ENCODE measurements at places on chromosomes 12 and 14.

GRCh38 chr12:111171832-111172231, 197.1 kb downstream of the PHETA1 start:
- no peak for DNase-seq

GRCh38 chr12:58323676-58324075, 382.3 kb downstream of the ATP23 start:
- no peak for DNase-seq

- DNase-seq = no peak
Observed at GRCh38 chr12:96143392-96143791, 50.8 kb upstream of the ELK3 start.

GRCh38 chr14:68131907-68132306, 312.3 kb downstream of the RAD51B start:
- DNase-seq = no peak

GRCh38 chr12:66910366-66910974, 231.6 kb upstream of the GRIP1 start:
- DNase-seq = no peak

DNA sequence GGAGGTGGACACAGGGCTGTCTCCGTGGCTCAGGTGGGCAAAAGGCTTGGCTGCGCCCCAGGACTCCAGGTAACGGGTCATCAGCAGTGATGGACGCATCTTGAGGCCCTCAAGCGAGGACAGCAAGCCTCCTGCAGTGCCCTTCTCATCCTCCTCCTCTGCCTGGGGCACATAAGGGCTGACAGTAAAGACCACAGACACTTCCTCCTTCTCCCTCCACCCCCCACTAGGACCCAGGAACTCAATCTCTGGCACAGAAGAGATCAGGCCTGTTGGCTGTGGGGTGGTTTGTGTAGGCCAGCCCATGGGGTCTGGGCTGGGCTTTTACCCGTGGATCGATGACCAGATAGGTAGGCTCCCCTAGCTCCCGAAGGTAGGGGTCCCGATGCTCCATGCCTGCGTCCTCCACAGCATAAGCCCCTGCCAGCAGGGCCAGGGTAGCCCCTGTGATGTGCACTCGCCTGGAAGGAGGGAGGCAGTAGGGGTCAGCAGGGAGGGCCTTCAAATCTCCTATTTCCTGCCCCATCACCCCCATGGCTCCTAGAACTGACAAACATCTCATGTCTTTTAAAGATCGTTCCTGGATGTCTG, 5.7 kb downstream of the ADCY4 start:
- no peak for DNase-seq

DNA sequence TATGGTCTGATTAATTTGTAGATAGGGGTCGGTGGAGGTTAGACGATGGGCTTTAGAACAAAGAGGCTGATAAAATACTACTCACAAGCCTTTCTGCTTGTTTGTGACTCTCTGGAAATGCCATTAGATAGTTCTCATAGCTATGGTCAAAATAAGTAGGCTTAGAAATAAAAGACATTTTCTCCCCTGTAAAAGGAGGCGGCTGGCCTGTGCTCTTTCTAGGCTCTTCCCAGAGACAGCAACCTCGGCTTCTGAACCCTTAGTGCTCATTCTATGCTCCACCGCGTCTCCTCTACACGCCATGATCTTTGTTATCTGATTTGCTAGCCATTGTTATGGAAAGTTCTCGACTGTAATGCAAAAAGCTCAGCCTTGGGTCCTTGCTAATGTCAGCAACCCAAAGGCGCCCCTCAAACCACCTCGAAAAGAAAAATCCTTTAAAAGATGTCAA, 64.5 kb downstream of the CRADD start:
- no peak for DNase-seq

- DNase-seq = peak; percentile 59
Observed at GRCh38 chr14:68757618-68758081, 35.2 kb downstream of the ZFP36L1 start.

- no peak for DNase-seq
Observed at GRCh38 chr14:37045340-37046061, 126.9 kb downstream of the SLC25A21 start.

DNA sequence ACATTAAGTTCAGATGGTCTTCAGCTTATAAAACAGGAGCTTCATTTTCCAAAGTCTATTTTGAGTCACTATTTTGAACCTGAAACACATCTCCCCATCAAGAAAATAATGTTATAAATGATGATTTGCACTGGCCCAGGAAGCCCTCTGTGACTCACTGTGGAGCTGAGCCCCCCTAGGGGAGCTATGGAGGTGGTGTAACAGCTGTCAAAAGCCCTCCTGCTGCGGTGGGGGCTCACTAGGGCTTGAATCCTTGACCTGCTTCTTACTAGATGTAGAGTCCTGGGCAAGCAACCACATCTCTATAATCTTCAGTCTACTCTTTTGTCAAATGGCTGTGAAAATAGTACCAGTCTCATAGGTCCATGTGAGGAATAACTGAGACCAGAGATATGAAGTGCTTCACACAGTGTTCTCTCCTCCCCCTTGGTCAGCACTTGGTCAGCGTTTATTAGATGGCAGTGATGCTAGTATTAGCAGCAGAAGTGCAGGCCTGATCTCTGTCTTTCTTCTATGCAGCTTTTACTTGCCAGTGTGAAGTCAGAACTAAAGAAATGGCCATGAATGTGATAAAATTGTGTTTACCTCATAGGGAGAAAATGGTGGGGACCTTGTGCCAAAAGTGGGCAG, 83.4 kb downstream of the RTN1 start:
- DNase-seq = no peak

DNA sequence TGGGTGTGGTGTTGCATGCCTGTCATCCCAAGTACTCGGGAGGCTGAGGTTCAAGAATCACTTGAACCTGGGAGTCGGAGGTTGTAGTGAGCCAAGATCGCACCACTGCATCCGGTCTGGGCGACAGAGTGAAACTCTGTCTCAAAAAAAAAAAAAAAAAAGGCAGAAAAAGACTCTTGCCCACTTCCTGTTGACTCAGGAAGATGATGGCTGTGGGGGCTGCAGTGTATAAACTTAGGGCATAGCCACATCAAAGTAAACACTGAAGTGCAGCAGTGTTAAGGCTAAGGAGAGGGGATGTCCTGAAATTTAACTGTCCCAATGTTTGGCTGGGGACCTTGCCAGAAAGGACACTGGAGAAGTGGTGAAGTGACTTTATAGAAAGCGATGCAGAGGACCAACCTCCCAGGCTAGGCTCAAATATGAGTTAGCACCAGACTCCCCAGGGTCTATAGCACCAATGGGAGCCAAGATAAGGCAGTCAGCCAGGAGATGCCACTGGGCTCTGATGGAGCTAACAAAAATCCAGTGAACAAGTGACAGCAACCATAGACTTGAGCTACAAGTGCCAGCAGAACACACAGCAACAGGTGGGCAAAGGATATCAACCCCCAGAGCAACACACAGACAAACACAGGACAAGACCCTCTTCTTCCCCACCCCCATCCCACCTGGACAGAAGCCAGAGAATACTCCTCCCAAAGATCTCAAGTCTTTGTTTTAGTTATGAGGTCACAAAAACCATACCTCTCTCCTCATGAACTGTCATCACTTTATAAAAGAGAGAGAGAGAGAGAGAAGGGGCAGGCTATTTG, 28.0 kb downstream of the NELL2 start:
- no peak for DNase-seq

DNA sequence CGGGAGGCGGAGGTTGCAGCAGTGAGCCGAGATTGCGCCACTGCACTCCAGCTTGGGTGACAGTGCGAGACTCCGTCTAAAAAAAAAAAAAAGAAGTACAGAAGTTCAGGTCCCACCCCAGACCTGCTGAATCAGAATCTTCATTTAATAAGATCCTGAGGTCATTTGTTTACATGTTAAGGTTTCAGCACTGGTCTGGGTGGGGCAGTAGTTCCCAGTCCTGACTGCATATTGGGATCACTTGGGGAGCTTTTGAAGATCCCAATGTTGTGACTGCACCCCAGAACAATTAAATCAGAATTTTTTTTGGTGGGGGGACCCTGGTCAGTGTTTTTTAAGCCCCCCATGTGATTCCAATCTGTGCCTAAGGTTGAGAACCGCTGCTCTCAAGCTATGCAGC, 11.7 kb upstream of the COL2A1 start:
- DNase-seq = no peak

- no peak for DNase-seq
Observed at GRCh38 chr12:4293299-4293965, 19.9 kb downstream of the CCND2 start.

DNA sequence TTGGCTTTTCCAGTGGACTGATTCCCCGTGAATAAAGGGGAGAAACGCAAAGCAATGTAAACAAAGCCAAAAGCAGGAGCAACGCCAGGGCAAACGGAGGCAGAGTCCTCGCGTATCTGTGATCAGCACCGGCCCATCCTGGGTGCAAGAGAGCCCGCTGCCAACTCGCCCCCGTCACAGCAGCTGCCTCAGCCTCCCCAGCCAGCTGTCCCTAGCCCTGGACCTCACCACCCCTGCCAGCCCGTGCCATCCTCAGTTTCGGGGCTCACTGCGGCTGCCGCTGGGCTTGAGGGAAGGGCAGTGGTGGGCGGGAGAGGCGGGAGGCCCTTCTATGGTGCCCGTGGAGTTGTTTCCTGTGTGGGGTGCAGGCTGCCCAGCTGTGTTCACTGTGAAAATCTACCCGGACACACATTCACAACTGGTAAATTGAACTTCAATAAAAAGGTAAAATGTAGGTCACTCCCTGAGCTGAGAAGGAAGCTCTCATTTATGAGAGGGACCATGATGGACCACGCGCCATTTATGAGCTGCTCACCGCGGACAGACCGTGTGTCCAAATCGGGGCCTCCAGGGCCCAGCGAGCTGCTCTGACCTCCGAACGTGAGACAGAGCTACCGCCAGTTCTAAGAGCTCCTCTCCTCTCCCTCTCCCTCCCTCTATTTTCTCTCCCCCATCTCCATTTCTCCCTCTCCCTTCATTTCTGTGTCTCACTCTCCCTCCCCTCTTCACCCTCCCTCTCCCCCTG, 330.5 kb upstream of the SFSWAP start:
- DNase-seq = no peak

GRCh38 chr14:74840603-74841030, 35.3 kb downstream of the PROX2 start:
- DNase-seq = no peak

GRCh38 chr14:88835661-88836060, 11.2 kb downstream of the TTC8 start:
- DNase-seq = no peak

Measured in fibroblast of skin of right biceps (primary cell).